Suprapubic skin (tissue), 4 donors: ENCODE measurements at places on chromosomes 16 and 17.

- no peak for DNase-seq
Observed at GRCh38 chr17:83079766-83080578, 563 bp downstream of the METRNL start.

DNA sequence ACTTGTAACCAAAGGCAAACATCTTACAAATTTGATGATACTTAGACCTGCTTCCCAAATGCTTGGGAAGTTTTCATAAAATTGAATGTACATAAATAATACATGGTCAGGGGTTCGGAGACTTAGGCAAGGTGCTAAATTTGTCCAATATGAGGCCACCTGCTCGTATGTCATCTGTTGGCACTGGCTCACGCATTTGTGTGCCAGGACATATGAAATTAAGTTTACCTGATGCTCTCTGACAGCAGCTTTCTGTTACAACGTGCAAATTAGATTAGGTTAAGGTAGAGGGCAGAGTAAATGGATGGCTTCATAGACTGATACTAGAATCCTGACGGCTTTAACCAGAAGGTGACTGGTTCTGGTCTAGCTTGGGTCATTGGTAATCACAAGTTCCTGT is 970.3 kb upstream of the RBFOX1 start:
- DNase-seq: no peak

DNA sequence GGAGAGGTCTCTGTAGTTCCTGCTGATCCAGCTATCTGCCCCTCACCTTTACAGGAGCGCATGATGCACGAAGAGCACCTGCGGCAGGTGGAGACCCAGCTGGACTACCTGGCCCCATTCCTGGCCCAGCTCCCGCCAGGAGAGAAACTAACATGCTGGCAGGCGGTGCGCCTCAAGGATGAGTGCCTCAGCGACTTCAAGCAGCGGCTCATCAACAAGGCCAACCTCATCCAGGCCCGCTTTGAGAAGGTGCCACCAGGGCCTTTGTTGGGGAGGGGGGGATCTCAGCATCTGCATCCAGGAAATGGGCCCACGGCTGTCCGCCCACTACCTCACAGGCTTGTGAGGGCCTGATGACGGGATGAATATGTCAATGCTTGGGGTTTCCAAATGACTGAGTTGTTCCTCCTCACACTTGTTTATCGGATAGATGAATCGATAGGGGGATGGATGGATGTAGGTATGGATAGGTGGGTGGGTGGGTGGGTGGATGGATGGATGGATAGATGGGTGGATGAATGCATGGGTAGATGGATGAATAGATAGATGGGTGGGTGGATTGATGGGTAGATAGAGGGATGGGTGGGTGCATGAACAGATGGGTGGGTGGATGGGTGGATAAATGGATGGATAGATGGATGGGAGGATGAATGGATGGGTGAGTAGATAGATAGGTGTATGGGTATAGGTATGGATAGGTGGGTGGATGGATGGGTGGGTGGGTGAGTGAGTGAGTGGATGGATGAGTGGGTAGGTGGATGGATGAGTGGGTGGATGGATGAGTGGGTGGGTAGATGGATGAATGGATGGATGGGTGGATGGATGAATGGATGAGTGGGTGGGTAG is 7.0 kb upstream of the KATNB1 start:
- no peak for DNase-seq

- DNase-seq: peak; percentile 61
Observed at GRCh38 chr17:8965394-8966168, at the start of gene PIK3R5. Gene PIK3R5, minus strand, starts transcription at chr17:8965707. Its CDS starts 54,213 bp downstream, at chr17:8911494.

DNA sequence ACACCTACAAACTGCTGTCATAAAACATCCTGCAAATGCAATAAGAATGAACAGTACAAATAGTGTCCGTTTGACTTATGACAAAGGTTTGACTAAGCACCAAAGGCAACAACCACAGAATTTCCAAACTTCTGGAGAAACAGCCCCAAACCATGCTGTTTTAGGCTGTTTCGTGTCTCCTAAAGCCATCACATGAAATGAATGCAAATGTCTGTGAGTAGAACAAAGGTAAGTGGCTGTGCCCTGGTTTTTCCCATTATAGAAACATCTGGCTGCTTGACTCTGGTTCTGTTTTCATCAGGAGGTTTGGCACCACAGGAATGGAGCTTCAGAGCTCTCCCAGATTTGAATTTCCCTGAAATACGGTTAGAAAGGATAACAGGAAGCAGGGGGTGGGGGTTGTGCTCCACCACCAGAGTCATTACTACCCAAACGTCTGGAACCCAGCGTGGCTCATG is 4.6 kb upstream of the EMP2 start:
- no peak for DNase-seq

DNA sequence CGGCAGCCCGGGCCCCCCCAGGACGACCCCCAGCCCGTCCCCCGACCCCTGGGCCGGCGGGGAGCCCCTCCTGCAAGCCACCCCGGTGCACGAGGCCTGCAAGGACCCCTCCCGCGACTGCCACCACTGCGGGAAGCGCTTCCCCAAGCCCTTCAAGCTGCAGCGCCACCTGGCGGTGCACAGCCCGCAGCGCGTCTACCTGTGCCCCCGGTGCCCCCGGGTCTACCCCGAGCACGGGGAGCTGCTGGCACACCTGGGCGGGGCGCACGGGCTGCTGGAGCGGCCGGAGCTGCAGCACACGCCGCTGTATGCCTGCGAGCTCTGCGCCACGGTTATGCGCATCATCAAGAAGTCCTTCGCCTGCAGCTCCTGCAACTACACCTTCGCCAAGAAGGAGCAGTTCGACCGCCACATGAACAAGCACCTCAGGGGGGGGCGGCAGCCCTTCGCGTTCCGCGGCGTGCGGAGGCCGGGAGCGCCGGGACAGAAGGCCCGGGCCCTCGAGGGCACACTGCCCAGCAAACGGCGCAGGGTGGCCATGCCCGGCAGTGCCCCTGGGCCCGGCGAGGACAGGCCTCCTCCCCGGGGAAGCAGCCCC is 15.6 kb upstream of the ZFPM1 start:
- DNase-seq: no peak

GRCh38 chr17:1197781-1198490 is 18.2 kb upstream of the ABR start:
- peak; percentile 88 for DNase-seq

DNA sequence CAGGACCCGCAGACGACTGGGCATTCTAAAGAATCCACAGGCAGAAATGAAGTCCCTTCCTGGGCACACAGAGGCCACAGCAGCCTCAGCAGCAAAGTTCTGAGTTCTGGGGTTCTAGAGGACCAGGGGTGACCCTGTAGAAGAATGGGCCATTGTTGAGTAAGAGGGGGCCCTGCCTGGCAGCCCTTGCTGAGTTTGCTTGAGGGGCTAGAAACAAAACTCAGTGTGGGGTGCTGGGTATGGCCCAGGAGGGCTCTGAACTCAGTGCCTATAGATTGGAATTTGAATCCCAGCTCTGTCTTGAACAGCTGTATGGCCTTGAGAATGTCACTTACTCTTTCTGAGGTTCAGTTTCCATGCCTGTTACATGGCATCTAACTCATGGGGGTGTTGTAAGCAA is at the start of gene PDILT:
Gene PDILT (minus strand): TSS at position 101 of the 400 bp plus-strand sequence. CDS start 5,437 bp downstream, outside the sequence.
- no peak for DNase-seq
